Fibroblast of lung (primary cell): ENCODE measurements at places on chromosomes 7 and 10. TPM values are rescaled to one million over a fixed set of nuclear protein-coding genes. Genes with fewer than 3 reads are reported as not detected.

The RGR gene
- not detected in 2 replicates for total RNA-seq

The RAB19 gene
- not detected in 2 replicates for total RNA-seq

The GIMAP4 gene
- total RNA-seq: not detected in 2 replicates

The MLXIPL gene
- total RNA-seq: 0.51 TPM in 1 of 2 replicates, not detected in the other

The LEP gene
- total RNA-seq: 0.26 and 2.8 TPM in 2 replicates

The IL6 gene
- total RNA-seq: 22.1 and 33.7 TPM in 2 replicates

The CACUL1 gene
- 21.3 and 25.3 TPM in 2 replicates for total RNA-seq

The ABCB1 gene
- total RNA-seq: 0.77 and 4.8 TPM in 2 replicates

The KLF14 gene
- under 0.01 TPM in 2 replicates for total RNA-seq

The NPC1L1 gene
- total RNA-seq: under 0.01 TPM in 2 replicates

The DLX5 gene
- total RNA-seq: 0.17 TPM in 1 of 2 replicates, not detected in the other

The TMEM176A gene
- total RNA-seq: 14.2 and 61.1 TPM in 2 replicates

The LRIT1 gene
- total RNA-seq: not detected in 2 replicates

The TAS2R4 gene
- 1.5 TPM in 2 replicates for total RNA-seq

The INTS15 gene
- total RNA-seq: 7.1 and 9.0 TPM in 2 replicates

The TRIM74 gene
- total RNA-seq: not detected in 2 replicates

The AP5Z1 gene
- total RNA-seq: 27.5 and 32.2 TPM in 2 replicates

The SPDYE2B gene
- total RNA-seq: not detected in 2 replicates

The CLDN4 gene
- total RNA-seq: under 0.01 and 0.26 TPM in 2 replicates

The CRTAC1 gene
- not detected in 2 replicates for total RNA-seq

The ACTA2 gene
- total RNA-seq: 78.4 and 78.6 TPM in 2 replicates

The AGAP5 gene
- total RNA-seq: 1.8 and 3.1 TPM in 2 replicates

The EBF3 gene
- total RNA-seq: under 0.01 and 0.17 TPM in 2 replicates

The LBX1 gene
- total RNA-seq: under 0.01 TPM in 2 replicates

The BAMBI gene
- 4.6 and 5.6 TPM in 2 replicates for total RNA-seq

The DEPP1 gene
- total RNA-seq: 97.3 and 120 TPM in 2 replicates

The ZSCAN25 gene
- total RNA-seq: 10.2 and 10.5 TPM in 2 replicates

The DMBT1 gene
- total RNA-seq: under 0.01 TPM in 2 replicates

The TMEM229A gene
- not detected in 2 replicates for total RNA-seq

The PTTG1IP2 gene
- not detected in 2 replicates for total RNA-seq

The TMEM178B gene
- total RNA-seq: under 0.01 TPM in 2 replicates

The AGR2 gene
- total RNA-seq: not detected in 2 replicates
